ENCODE measurements at places on chromosomes 2 and 18.

DNA sequence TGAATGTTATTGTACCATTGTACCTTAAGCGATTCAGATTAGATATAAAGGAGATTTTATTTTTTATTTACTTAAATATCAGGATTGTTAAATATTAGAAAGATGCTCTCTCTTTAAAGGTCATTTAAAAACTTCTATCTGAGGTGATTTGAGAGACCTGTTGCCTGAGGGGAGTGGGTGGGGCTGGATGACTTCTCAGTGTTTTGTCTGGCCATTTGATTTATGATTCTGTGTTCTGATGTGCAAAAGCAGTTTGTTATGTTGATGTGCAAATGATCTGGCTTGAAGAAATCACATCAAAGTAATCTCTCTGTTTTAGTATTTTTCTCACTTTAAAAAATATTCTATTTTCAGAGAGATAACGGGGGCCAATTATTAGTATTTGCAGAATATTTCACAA, 370.8 kb downstream of the NUP35 start:
- DNase-seq = no peak

DNA sequence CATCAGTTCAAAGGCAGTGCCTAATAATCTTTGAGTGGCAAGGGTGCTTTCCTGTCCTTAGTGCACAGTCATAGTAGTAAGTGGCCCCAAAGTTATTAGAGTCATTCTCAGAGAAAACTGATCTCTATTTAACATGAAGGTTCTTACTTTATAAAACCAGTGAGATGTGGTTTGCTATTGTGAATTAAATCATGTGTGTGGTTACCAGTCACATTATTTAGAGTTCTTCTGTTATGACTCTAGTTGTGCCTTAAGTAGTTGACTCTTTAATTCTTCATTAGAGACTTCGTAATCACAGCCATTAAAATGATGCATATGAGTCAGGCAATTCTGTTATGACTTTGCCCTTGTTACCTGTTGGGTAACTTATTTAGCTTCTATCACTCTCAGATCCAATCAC, 1392.9 kb upstream of the ACVR2A start:
- no peak for DNase-seq

GRCh38 chr2:183214680-183215079, 90.4 kb downstream of the NUP35 start:
- no peak for DNase-seq

- no peak for DNase-seq
These were observed 40.4 kb upstream of the RIT2 start for GRCh38 chr18:43155842-43156241.

GRCh38 chr2:229087843-229088516, 183.1 kb downstream of the PID1 start:
- no peak for DNase-seq

GRCh38 chr2:229170171-229170570, 100.9 kb downstream of the PID1 start:
- no peak for DNase-seq

DNA sequence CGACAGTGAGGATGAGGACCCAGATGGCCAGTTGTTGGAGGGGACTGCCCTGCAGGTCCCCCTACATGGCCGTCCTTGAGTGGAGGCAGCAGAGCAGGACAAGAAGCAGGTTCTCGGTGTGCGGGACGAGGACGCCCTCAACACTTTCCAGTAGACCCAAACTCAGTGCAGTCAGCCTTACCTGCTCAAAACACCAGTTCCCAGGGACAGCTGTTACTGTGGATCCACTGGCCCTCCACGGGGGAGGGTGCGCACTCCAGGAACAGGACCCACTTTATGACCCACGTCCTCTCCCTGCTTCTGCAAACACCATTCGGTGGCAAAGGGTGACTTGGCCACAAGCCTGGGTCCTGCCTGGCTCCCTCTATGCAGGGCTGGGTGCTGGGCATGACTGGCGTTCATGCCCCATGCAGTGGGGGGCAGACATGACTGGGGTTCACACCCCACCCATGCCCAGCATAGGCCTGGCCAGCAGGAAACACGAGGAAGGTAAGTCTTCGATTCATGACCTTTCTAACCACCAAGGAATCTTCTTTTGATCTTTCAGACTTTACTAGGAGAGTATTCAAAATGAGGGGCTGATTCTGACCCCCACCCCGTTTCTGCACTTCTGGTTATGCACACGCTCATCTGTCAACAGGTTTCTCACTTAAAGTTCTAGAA, 233.7 kb downstream of the HDAC4 start:
- DNase-seq = no peak

DNA sequence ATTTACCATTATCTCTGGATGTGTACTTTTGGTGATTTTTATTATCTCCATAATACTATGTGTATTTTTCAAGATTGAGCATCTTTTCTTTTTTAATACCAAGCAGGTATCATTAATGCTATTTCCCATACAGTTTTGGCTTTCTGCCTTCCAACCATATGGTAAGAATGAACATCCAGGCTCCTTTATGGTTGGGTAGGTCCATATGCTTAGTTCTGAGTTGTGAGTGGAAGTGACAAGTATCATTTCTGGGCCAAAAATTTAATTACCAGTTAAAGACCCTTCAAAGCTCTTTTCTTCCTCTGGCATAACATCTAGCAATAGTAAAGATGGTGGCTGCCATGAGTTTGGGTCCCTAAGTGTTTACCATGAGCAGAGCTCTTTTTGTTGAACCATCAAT, 4.3 kb upstream of the RBM43 start:
- DNase-seq = no peak

DNA sequence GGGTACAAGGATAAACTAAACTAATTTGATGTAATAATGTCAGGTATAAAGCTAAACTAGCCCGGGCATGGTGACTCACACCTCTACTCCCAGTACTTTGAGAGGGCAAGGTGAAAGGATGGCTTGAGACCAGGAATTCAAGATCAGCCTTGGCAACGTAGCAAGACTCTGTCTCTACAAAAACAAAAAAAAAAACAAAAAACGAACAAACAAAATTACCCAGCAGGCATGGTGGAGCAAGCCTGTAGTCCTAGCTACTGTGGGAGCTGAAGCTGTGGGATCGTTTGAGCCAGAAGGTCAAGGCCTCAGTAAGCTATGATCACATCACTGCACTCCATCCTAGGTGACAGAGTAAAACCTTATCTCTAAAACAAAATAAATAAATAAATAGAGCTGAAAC, 131.8 kb upstream of the KYNU start:
- DNase-seq = no peak

- DNase-seq = no peak
These were observed 621.7 kb upstream of the ACVR2A start for GRCh38 chr2:147223119-147223518.

DNA sequence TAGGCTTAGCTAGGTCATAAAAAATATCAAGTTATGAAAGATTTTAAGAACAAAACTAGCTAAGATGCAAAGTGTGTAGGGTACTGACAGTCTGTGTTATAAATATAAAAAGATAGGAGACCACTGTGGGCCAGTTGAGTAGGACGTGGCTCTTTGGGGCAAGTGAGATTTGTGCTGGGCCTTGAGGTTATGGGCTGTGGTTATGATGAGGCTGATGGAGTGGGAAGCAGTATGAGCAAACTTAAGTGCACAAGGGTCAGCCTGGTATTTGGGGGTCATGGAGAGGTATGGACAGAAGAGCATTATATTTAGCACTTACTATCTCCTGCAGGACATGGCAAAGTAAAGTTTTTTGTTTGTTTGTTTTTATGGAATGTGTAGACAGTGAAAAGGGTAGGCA, 70.1 kb downstream of the SETBP1 start:
- DNase-seq = no peak

GRCh38 chr2:112718863-112719370, 1.9 kb upstream of the NT5DC4 start:
- no peak for DNase-seq

GRCh38 chr18:29838556-29838955, 1204.0 kb downstream of the DSC3 start:
- DNase-seq = no peak

DNA sequence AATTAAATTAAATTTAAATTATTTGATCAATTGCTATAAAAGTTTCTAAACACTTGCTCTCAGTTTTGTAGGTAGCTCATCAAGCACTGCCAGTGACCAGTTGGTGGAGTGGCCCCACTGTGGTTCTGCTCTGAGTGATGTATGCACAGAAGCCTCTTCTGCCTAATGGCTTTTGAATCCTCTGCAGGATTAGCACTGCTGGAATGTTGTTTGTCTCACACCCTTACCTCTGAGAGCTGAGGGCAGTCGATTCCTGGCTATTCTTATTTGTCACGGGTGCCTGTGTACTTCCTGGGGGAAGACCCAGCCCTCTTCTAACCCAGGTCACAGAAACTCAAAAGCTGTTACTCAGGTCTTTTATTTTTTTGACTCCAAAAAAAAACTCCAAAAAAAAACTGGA, 9.5 kb downstream of the CAPN14 start:
- no peak for DNase-seq
